Fibroblast of skin of back (primary cell): ENCODE measurements at places on chromosomes 16 and 17.

DNA sequence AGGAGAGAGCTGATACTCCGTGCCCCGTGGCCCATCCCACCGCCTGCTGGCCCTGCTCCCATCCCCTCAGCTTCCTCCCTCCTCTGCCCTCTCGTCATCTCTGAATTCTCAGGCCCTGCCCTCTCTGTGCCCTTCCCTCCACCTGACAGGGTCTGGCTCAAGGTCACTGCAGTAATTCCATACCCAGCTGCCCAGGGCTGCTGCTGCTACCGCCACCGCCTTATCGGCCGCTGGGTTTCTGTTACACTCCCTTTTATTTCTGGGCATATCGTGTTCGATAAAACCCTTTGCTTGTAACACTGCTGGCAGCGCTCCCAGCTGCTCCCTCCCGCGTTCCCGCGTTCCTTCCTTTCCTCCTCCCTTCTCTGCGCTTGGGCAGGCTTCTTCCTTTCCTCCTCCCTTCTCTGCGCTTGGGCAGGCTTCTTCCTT is 1.2 kb downstream of the EPN3 start:
- DNase-seq = peak; percentile 28

GRCh38 chr17:32917842-32918241 is 10.1 kb upstream of the TMEM98 start:
- DNase-seq = no peak

GRCh38 chr16:47371271-47372014 is 89.4 kb downstream of the ITFG1 start:
- DNase-seq = no peak

GRCh38 chr16:17082095-17082882 is 388.5 kb downstream of the XYLT1 start:
- no peak for DNase-seq

DNA sequence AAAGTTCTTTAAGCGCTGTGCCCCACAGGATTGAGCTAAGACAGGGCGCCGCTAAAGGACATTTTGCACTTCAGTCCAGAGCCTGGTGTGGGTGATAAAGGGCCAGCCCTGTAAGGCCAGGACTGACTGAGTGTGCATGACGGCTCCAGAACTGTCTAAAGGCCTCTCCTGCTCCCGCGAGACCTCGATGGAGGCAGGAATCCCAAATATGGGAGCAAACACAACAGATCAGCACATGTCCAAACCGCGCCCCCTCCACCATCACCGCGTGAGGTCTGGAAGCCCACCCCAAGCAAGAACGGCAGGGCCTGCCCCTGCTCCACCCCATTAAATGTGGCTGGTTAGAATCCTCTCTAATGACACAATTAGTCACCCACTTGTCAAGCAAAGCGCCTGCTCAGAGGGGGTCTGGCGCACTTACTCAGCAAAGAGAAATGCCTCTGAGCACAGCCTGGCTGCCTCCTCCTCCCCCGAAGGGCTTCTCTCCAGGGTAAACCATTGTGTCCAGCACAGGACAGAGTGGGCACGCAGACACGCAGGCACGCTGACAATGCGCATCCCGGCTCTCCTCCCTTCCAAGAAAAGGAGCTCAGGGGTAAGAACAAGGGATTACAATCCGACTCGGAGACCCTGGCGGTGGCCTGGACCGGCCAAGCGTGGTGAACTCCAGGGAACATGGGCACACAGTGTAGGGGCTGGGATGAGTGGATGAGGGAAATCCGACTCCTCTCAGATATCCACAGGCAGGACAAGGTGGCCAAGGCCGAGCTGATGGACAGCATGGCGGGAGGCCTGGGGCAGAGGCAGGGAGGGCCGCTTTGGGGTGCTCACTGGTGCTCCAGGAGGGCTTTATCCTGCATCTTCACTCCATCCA is 1.5 kb downstream of the MXRA7 start:
- peak; percentile 100 for DNase-seq

DNA sequence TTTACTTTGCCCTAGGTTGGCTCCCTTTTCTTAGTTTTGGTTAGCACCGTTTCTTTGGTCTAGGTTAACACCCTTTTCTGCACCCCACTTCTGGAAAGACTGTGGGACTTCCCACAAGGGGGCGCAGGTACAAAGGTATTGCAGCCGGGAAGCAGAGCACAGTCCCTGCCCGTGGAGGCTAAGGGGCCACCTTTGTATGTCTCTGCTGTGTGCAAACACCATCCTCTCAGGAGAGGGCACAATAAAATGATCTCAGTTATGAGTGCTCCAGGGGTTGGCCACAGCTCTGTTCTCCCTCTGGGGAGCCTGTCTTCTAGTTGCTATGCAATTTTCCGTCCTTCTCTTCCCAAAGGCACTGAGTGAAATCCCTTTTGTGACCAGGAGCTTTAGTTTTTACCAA is 28.4 kb upstream of the TMC5 start:
- no peak for DNase-seq

DNA sequence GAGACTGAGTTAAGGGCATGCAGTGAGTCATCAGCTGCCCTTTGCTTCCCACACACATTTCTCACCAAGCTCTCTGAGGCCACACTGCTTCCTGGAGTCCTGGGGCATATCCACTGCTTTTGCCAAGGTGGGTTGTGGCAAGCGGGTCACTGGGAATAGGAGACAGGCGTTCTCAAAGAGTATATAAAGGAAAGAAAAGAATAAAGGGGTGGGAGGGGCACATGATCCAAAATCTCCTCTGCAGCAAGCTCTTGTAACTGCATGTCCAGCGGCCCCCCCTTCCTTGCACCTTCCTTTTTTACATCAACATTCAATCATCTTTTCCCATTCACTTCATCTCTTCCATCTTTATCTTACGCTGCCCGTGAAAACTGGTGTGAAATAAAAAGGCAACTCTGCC is 259.1 kb upstream of the RPL38 start:
- DNase-seq = no peak

DNA sequence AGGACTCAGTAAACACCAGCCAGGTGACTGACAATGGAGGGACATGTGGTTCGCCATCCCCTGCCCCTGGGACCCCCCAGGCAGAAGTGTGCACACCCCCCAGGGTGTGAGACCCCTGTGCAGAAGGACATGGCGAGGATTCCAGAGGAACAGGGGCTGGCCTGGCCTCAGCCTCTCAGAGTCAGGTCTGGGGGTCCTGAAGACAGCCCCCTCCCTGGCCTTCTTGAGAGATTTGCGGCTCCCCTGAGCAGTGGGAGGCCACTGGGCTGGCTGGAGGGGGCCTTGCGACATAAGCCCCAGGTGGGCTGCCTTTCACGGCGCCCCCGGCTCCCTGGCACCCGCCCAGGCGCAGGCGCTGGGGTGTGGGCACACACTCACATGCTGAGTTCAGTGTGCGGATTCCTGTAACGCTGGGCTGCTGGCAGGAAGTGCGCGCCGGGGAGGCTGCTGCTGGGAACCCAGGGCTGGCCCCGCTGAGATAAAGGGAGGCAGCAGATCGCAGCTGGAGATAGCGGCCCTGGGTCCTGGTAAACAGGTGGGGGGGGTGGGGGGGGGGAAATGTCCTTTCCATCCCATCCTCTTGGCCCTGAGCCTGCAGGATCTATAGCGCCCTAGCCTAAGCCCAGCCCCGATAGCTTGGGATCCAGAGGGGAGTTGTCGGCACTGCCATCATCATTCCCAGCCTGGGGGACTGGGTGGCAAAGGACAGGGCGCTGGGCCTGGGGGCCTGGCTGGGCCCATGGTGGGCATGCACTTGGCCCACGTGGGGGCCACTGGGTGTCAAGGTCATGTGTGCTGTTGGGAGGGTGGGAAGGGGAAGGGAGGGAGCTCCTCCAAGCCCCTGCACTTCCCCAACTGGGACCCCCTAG is 27.1 kb downstream of the TMEM235 start:
- DNase-seq = peak; percentile 13

DNA sequence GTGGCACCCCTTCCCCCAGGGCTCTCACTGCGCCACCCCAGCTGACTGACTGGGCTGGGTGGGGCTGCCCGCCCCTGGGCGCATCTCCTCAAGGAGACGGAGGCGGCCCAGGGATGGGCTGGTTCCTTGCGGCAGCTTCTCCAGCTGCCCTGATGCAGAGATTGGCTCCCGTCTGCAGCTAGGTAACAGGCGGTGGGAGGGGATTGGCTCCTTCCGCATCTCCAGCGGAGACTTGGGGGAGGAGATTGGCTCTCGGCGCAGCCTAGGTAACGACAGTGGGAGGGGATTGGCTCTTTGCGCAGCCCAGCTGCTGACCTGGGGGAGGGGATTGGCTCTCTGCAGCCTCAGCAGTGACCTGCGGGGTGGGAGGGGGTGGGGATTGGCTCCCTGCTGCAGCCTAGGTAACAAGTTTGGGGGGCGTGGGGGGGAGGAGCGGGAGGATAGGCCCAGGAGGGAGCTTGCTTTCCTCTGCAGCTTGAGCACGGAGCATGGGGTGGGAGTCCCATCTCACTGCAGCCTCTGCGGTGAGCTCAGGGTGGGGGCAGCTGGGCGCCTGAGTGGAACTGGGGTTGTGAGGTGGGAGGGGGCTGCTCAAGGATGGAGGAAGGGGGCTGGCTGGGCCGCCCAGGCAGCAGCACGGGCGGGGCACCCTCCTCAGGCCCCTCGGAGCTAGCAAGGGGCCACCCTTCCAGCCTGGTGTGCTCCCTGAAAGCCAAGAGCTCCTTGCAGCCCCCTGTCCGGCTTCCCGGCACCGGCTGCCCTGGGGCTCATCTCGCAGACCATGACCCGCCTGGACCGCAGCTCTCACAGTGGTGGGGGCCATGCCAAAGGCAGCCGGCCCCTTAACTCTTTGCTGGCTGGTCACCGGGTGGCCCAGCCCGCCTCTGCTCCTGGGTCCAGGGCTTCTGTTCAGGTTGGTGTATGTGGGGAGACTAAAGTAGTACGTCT is 6.4 kb downstream of the NFE2L1 start:
- peak; percentile 27 for DNase-seq

- no peak for DNase-seq
Observed at GRCh38 chr17:28317099-28317965, 1.7 kb upstream of the TMEM97 start.

GRCh38 chr16:57815987-57816745 is 13.9 kb upstream of the KIFC3 start:
- peak; percentile 91 for DNase-seq

- no peak for DNase-seq
Observed at GRCh38 chr17:74670329-74670728, 42.4 kb downstream of the CD300LF start.

DNA sequence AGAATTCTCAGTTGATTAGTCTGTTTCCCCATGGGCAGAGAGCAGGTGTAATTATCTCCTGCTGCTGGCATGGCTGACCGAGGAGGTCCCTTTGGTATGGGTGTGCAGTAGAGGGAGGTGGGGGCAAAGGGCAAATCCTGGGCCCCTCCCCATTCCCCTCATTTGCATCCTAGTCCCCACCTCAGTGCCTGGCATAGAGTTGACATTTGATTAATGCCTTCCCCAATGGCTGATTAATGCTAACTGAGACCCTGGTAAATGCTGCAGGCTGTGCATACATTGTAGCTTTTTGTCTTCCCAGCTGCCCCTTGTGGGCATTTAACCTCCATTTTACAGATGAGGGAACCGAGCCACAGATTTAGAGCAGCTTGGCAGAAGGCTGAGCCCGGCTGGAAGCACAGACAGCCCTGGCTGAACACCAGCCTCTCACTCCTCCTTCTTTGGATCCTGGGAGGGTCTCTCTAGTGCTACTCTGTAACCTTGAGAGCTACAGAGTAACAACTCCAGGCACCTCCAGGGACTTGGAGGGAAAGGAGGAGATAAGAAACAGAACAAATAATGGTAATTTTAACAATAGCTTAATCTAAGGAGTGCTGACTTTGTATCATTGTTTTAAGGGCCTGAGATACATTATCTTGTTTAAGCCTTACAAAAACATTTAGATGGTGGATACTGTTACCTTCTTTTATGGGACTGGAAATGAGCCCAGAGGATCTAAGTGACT is 5.1 kb downstream of the PLCG2 start:
- no peak for DNase-seq

GRCh38 chr17:19374136-19374535 is 4.2 kb upstream of the MAPK7 start:
- DNase-seq = no peak

GRCh38 chr17:79777120-79777893 is 641 bp upstream of the CBX2 start:
- peak; percentile 64 for DNase-seq
